AG04449 (cell line): ENCODE measurements at places on chromosomes 4 and X.

DNA sequence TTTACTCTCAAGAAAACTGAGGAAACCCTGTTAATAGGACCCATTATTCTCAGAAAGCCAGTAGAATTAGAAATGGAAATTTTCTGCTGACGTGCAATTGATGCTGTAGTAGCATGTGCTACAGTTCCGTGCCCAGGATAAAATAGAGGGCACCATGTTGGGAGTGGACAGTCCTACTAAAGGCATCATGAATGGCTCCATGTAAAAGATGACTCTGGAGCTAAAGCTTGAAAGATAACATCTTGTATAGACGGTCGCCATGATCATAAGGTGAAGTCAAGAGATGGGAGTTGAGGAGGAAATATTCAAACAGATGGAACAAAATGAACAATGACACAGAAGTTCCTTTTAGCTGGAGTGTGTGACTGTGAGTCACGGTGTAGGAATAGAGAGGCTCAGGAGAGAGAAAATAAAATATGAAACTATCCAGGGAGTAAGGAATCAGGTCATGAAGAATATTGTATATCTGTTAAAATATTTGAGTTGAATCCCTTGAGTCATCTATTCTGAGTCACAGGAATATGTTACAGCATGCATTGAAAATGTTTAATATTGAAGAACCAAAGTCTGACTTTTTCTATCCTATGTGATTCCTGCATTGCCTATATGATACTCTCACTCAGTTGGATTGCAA, 31.8 kb downstream of the ANXA10 start:
- DNase-seq = peak; percentile 40

- no peak for DNase-seq
These were observed 13.7 kb downstream of the PITX2 start for GRCh38 chr4:110609044-110609750.

- no peak for DNase-seq
These were observed 167.7 kb downstream of the PJA1 start for GRCh38 chrX:68997511-68997910.

DNA sequence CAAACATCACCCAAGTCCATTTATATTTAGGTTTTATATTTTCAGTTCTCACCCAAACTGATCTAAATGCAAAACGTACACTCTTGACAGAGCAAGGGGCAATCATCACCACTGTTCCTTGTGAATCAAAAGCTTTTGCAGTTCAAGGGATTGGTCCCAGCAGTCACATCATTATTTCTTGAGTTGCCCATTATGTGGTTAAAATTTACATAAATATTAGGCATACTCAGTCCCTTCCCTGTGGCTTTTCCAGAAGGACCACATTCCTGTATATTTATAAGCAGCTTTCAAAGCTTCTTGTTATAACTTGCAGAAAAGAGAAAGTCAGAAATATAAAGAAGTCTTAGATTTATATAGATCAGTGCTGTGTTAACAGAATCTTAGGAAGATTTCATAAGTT, 224.4 kb downstream of the CLCN4 start:
- no peak for DNase-seq

GRCh38 chr4:10196191-10196590, 79.6 kb upstream of the WDR1 start:
- no peak for DNase-seq

- no peak for DNase-seq
These were observed 61.7 kb downstream of the NBDY start for GRCh38 chrX:56790778-56791177.

DNA sequence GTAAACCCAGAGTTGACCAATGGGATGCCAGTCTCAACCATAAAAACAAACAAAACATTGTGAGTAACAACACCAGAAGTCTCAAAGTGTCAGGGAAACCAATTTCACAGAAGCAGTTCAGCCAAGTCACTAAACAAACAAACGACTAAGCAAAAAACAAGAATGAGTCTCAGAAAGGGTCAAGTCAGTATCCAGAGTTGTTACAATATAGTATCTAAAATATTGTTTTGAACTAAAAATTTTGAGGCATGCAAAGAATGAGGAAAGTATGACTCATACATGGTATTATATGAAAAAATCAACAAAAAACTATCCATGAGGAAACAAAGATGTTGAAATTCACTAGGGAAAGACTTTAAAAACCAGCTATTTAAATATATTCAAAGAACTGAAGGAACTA, 70.6 kb downstream of the AR start:
- DNase-seq = no peak

DNA sequence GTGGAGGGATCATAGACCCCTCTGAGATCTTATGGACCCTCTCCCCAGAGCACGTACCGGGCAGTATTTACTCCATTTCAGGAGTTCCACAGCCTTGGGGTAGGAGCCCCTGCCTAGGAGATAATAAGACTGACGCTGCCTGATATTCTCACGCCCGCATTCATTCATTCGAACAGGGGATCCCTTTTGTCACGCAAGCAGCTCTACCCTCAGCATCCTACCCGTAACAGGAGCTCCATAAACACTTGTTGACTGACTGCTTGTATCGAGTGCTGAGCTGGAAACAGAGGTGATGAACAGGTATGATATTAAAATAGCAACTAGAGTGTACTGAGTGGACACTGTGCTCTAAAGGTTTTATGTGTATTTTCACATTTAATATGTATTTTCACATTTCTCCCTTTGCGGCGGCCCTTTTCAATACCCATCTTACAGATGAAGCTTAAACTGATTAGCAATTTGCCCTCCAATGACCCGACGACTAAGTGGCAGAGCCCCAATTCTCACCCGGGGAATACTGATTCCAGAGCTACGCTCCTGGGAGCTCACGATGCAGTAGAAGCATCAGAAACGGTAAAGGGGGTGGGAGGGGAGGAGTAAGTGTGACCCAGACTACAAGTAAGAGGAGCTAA, 888 bp downstream of the RAB28 start:
- no peak for DNase-seq

GRCh38 chrX:40434947-40435346, 145.8 kb upstream of the ATP6AP2 start:
- DNase-seq = no peak

- no peak for DNase-seq
These were observed 16.6 kb upstream of the CXCL3 start for GRCh38 chr4:74055096-74055495.

- DNase-seq = no peak
These were observed 119.3 kb upstream of the AP1S2 start for GRCh38 chrX:15973946-15974345.

DNA sequence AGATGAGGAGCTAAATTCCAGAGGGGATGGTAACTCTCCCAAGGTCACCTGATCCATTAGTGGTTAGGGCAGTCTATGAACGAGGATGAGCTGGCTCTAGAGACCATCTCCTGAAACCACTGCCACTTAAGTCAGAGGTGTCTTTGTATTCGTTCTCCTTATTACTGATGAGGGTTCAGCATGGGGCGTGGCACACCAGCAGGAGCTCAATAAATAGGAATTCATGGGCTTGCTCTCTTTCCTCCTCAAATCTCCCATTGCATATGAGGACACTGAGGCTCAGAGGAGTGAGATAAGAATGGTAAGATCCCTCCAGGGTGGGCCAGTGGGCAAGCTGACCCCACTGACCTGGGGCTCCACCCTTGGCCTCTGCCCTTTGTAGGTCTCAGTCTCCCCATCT, 1.7 kb upstream of the GATA1 start:
- DNase-seq = no peak

GRCh38 chr4:186024637-186025407, 44.1 kb upstream of the TLR3 start:
- no peak for DNase-seq

GRCh38 chr4:186266729-186267456, 904 bp downstream of the F11 start:
- no peak for DNase-seq

DNA sequence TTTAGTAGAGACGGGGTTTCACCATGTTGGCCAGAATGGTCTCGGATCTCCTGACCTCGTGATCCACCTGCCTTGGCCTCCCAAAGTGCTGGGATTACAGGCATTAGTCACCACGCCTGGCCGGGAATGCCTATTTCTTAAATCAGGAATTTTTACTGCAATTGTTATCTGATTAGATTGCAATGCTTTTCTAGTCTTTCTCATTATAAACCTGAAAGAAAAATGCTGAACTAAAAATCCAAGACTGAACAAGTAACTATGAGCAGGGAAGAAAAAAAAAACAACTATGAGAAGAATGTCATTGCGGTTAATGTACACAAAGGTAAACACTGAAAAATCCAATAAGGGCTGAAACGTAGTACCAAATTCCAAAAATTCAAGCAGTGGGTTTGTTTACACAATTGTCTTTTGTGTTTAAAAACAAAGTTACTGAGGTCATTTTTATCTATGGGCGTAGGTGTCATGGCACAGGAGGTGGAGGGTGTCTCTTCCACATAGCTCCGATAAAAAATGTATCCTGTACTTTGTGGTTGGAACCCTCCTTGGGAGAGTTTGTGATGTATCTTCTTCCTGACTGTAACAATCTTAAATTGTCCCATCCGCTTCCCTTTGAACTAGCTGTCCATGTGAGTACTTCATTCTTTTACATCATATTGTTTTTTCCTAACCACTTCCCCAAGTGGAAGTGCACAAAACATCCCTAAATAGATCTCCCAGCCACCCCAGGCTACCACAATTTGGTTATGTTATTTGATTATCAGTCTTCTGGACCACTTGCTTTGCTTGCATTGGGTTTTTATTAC, 11.1 kb upstream of the TMEM156 start:
- DNase-seq = no peak

DNA sequence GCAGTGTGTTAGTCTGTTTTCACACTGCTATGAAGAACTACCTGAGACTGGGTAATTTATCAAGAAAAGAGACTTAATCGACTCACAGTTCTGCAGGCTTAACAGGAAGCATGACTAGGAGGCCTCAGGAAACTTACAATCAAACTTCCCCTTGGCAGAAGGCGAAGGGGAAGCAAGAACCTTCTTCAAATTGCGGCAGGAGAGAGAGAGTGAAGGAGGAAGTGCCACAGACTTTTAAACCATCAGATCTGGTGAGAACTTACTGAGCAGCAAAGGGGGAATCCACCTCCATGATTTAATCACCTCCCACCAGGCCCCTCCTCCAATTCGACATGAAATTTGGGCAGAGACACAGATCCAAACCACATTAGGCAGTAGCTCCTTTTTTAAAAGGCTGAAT, 59.2 kb upstream of the LEF1 start:
- no peak for DNase-seq
